ENCODE measurements at places on chromosomes 3 and 15.

DNA sequence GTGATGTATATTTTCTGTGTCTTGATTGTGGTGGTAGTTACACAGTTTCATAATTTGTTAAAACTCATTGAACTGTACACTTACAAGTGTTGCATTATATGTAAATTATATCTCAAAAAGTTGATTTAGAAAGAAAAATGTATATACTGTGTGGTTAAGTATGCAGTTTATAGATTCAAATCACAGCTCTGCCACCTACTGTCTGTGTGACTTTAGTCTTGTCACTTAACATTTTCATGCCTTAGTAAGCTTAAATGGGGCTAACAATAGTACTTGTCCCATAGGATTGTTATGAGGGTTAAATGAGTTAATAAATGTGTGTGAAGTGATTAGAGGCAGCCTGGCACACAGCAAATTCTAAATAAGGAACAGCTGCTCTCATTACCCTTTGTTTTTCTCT lies 120.9 kb upstream of the P2RY1 start:
- no peak for DNase-seq

- DNase-seq, result no peak
Observed at GRCh38 chr3:45817831-45818522, 21.6 kb upstream of the SLC6A20 start.

GRCh38 chr15:96583671-96584070 lies 253.2 kb downstream of the NR2F2 start:
- no peak for DNase-seq

DNA sequence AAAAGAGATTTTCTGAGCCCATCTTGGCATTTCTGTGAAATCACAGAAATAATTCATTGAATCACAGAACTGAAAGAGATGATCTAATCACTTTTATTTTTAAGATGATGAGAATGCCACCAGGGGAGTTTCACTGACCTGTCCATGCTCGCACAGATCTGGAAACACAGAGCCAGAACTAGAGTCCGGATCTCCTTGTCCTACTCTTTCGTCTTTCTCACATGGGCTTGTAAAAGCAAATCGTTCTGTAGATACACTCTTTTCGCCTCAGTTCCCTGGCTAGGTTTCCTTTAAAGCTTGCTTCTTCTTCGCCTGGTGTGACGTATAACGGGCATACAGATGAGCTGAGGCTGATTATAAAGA lies 122.5 kb upstream of the SPRED1 start:
- DNase-seq, result no peak

DNA sequence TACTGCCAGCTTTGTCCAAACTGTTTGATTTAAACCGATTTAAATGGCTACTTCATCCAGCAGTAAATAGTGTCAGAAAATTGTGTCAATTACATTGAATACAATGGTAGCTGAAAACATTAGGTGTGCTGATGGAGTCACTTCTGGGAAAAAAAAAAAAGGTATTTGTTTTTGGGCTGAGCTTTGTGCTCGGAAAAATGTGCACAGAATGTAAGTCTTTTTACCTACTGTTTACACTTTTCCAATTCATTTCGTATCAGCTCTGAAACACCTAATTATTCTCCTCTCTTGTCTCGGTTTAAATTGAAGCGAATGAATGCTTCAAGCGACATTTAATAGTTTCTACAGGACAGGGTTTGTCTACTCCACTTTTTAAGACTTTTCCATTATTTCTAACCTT lies 1078.4 kb downstream of the ROBO1 start:
- no peak for DNase-seq

DNA sequence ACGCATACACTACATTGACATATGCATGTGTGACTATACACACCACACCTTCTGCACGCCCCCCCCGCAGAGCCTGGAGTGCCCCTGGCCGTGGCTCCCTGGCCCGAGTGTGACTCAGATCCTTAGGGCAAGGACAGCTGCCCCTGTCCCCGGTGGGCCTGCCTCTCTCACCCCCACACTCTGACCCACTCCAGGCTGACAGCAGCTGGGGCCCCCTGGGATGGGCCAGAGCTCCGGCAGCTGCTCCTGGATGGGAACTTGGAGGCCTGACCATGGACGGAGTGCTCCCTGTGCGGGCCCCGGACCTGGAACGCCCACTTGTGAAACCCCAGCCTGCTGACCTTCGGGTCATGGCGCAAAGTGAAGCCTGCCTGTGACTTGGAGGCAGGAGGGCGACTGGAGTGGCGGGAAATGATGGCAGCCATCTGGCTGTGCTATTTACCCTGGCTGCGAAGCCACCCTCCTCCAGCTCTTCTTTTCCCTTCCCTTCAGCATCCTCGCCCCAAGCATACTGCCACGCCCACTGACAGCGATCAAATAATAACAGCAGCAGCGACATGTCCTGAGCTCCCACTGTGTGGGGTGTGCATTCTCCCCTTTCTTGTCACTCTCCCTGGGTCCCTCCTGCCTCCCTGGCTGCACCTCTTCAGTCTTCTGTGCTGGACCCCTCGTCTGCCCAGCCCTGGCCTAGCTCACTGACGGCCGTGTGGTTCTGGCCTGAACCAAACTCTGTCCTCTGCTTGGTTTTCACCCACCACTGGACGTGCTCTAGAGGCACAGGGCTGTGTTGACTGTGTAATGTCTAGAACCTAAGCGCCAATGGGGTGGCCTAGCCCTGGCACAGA lies 90.7 kb upstream of the MEF2A start:
- DNase-seq, result no peak

DNA sequence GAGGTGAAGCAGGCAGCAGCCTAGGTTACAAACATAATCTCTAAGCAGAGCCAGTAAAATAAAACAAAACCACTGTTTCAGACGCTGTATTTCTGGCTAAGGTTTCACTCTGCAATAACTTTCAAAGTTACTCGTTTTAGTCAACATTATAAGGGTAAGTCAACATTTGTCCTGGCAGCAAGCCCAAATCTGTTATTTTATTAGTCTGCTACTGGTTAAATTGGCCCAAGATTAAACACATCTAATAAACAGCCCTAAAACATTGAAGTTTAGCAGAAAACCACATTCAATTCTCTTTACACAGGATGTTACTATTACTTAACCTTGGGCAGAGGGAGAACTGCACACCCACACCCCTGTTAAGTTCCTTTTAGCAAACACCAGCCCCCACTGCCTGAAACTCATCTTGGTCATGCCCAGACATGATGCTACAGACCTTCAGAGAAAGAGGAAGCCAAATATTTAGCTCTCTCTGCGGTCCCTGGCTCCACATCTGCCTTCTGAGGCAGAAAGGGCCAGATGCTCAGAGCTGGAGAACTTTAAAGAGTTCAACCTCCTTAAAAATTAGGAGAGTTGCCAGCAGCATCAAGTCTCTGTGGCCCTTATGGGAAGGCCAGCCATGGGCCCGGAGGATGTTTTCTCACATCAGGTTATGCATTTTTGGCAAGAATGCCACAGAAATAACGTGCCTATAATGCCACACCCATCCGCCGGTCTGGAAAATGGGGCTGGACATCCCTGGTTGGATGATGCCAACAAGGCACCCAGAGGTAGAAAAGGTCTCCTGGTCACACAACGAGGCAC lies 17.9 kb downstream of the ARHGEF3 start:
- peak; percentile 73 for DNase-seq

DNA sequence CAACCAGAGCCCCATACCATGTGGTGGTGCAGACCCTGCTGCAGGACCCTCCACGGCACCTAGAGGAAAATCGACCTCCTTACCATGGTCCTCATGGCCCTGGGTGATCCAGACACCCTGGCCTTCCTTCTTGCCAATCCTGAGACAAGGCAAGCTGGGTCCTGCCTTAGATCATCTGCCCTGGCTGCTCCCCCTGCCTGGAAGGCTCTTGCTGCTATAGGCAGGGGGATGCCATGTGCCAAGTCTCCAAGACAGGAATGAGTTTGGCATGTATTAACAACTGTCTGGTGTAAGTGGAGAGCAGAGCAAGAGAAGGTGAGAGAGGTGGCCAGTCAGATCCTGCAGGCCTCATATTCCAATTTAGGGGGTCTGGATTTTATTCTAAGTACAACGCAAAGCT lies 7.5 kb downstream of the HEG1 start:
- DNase-seq, result no peak

- no peak for DNase-seq
Observed at GRCh38 chr3:71710906-71711494, 14.2 kb downstream of the EIF4E3 start.

- no peak for DNase-seq
Observed at GRCh38 chr15:89363770-89364169, 29.1 kb upstream of the POLG start.

GRCh38 chr3:126441256-126441880 lies 34.3 kb downstream of the ZXDC start:
- no peak for DNase-seq

GRCh38 chr15:70478251-70478990 lies 284.9 kb downstream of the UACA start:
- no peak for DNase-seq

- no peak for DNase-seq
Observed at GRCh38 chr3:30476368-30477084, 129.9 kb upstream of the TGFBR2 start.

DNA sequence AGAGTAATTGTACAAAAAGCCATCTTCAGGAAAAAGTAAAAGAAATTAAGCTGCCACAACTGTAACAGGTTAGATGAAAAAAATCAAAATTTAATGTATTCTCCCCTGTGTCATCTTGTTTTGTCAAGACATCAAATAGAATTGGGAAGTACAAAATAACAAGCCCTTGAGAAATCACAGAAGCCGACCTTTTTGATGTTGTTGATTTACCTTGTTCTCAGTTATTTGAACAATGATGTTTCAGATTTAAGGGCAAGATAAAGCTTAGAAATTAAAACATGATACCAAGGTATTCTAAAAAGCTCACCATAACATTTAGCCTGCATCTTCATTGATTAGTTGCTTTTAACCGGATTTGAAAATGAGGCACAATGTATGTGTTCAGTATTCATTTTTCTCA lies 523.0 kb downstream of the FOXP1 start:
- DNase-seq, result no peak

DNA sequence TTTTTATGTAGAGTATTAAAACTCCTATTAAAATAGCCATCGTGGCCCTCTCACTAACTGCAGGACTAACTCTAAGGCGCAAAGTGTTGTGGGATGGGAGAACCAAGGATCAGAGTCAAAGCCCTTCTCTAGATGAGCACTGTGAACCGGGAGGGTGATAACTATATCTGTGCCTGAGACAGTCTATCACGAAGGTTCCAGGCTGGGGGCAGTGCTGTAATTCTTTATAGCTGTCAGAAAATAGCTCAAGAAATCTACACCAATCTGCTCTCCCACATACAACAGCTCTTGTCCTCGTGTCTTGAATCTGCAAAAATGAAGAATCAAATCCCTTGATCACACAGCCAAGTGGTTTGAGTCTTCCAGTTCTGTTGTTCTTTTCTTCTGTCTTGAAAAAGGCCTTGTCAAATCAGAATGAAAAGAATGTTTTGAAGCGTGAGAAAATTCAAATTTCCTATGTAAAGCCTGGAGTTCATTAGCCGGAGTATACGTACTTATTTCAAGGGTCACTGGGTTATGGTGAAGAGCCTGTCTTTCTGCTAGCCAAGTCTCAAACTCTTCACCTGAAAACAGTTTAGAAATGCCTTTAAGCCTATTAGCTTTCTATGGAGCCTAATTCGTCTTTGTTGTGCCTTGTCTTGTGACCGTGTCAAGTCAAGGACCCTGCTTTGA lies 185.3 kb upstream of the NECTIN3 start:
- no peak for DNase-seq

DNA sequence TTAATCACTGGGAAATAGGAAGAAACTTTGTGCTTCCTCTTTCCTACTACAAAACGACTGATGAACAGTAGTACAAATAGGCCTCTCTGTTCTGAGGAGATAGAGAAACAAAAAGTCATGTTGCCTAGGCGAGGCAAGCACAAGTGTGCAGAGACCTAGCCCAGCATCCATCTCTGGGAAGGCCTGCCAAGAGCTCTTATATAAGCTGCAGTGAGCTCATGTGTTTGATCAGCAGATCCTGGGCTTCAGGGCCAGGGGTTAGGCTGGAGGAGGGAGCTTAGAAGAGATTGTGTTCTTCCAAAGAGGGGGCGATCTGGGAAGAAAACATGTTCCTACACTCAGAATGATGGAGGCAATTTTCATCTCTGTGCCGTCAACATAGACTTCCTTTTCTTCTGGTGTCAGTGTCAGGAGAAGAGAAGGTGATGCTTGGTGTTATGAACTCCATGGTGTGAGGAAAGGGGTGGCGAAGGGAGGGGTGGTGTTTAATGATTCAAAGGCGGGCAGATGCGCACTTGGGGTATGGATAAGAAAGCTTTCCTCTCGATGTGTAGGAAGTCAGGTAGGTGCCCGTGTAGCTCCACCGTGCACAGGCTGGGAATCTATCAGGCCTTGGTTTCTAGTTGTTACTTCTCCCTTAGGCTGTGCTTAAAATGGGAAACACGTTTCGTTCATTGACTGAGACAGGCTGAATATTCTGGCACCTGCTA lies 29.5 kb upstream of the ETV5 start:
- peak; percentile 12 for DNase-seq

DNA sequence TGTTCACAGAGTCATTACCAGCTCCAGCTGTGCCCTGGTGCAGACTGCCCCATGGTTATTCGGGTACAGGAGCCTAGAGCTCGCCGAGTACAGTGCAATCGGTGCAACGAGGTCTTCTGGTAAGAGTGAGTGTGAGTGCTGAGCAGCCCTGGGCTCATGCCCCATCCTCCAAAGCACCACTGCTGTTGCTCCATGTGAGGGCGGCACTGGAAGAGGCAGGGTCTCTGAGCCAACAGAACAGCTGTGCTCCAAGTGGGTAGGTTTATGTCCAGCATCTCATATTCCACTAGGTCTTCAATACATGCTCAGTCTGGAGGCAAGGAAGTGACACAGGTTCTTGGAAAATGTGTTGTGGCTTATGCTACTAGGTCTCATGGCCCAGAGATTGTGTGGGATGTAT lies 19.5 kb upstream of the P4HTM start:
- no peak for DNase-seq

DNA sequence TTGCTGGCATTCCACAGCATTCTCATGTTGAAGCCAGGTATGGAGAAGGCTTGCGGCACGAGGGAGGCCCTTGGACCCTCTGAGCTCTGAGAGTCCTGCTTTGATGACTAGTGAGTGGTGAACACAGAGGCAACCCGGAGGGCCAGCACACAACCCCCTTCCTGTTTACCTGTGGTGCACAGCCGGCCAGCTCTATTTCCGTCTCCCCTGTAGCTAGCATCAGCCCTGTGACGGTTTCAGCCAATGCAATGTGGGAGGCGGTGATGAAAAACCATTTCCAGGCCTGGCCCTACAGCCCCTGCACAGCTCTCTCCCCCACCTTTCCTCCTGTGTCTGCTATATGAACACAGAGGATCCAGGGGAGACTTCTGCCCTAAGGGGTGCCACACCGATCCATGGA lies 76.8 kb upstream of the KLHL25 start:
- no peak for DNase-seq

DNA sequence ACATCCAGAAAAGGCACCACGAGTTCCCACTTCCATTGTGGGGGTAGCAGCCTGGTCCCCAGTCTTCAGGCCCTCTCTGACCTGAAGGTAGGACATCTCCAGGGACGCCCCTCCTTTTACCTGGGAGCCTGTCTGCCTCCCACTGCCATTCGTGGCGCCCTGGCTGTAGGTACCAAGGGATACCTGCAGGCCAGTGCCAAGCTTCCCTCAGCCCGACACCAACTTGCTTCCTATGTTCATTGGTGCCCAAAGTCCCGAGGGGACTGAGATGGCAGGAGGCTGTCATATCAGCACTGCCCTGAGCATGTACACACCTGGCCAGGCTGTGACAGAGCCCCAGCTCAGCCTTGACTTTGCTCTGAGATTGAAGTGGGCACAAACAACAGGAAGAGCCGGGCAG lies 137.3 kb upstream of the CNTN3 start:
- DNase-seq, result no peak
